ENCODE measurements at places on chromosomes 13 and 19.
A peak's percentile ranks its signal among the peaks of the same experiment; 100 is the strongest.

GRCh38 chr19:17475541-17476115 is 5.3 kb downstream of the SLC27A1 start:
- no peak for DNase-seq

- DNase-seq: no peak
Observed at GRCh38 chr13:44362394-44363040, 11.1 kb upstream of the SERP2 start.

DNA sequence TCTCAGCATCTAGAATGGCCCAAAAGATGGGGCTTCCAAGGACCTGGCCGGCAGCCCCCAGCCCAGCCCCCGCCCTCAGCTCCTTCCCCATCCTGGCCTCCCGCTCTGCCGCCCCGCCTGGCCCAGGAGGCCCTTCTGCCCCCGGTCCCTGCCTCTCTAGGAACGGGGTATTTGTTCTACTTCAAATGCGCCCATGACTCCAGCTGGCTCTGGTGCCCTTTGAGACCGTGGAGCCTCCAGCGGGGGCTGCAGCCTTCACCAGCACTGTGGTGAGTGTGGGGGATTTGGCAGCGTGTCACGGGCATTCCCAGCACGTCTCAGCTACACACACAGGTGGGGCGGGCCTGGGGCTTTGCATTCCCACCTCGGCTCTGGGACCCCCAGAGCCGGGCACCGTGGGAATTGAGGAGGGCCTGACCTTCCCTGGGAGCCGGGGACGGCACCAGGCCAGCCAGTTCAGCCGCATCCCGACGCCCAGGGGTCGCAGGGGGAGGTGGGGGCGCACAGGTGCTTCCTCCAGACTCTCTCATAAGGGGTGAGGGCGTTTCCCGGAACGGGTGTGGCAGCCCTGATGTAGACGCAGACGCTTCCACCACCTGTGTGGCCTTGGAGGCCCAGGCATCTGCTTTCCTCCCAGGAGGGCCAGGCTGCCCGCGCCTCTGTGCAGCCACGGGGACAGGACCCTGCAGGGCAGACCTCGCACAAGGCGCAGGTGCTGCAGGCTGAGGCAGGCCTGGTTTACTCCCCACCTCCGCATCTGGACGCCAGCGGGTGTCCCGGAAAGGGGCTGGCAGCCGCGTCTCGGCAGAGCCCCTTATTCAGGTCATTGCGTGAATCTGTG is 947 bp downstream of the ATP4B start:
- DNase-seq: peak; percentile 6

GRCh38 chr19:58385891-58386575 is 1.0 kb upstream of the RPS5 start:
- no peak for DNase-seq

DNA sequence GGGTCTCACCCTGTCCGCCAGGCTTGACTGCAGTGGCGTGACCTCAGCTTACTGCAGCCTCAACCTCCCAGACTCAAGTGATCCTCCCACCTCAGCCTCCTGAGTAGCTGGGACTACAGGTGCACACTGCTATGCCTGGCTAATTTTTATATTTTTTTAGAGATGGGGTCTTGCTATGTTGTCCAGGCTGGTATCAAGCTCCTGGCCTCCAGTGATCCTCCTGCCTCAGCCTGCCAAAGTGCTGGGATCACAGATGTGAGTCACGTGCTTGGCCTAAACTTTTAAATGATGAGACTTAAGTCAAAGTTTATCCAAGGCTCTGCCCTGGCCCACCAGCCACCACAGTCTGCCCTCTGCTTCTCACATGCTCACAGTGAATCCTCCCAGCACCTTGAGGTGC is 2.2 kb downstream of the C19orf33 start:
- DNase-seq: no peak

- no peak for DNase-seq
Observed at GRCh38 chr13:87078947-87079795, 592.0 kb upstream of the SLITRK5 start.

GRCh38 chr13:63843766-63844699 is 2428.4 kb upstream of the PCDH20 start:
- DNase-seq: no peak

DNA sequence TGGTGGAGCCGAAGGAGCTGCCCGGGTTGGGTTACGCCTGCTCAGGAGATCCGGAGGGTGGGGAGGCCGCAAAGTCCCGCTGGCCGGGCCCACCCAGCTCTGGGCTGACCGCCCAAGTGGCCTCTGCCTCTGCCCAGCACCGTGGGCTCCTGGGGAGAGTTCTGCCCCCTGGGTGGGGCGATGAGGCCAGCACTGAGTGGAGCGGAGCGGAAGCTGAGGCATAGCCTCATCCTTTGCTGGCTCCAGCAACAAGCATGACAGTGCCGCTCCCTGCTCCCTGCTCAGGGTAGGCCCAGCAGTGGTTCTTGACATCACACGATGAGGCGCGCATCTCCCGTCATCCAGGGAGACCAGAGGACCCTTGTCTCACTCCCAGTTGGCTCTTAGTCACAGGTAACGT is 22.5 kb downstream of the CCDC8 start:
- peak; percentile 25 for DNase-seq

GRCh38 chr13:95754069-95754468 is 77.1 kb downstream of the DNAJC3 start:
- no peak for DNase-seq

GRCh38 chr13:80684217-80684991 is 343.5 kb upstream of the SPRY2 start:
- no peak for DNase-seq

GRCh38 chr13:39963612-39964011 is 308.1 kb downstream of the COG6 start:
- DNase-seq: no peak

DNA sequence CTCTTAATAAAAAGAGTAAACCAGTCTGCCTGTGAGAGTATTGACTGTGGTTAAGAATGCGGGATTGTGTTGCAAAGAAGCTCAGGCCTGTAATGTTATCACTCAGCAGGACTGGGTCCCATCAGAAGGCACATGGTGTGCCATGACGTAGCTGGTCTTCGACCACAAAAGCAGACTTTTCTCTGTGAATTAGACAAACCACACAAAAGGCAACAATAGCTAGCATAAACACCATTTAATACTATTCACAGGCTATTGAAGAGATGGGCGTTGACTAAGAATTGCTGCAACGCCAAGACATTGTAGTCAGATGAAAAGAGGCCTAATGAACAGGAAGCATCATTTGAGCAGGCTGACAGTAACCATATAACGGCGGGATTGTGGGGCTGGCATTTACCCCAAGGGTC is 235.6 kb upstream of the SOX21 start:
- no peak for DNase-seq

DNA sequence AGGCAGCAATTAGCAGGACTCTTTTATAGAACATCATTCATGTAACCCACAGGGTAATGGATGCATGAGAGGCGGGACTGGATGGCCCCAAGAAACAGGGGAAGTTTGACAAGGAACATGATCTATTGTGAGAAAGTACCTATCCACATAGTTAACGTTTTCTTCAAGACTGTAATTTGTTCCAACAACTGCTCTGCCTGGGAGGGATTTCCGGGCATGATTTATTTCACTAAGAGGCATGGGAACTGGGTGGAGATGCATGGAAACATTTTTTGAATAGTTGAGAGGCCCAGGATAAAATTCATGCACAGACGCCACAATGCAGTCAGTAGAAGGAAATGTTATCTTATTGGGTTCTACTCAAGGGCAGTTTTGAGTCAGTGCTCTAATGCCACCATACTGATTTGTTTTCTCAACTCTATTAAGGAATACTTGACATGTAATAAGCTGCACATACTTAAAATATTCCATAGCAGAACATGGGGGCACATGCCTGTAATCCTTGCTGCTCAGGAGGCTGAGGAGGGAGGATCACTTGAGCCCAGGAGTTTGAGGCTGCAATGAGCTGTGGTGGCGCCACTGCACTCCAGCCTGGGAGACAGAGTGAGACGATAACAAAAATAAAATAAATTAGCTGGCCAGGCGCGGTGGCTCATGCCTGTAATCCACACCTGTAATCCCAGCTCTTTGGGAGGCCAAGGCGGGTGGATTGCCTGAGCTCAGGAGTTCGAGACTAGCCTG is 9.9 kb upstream of the ATG4D start:
- no peak for DNase-seq

- no peak for DNase-seq
Observed at GRCh38 chr13:24127116-24127631, 33.3 kb upstream of the SPATA13 start.

GRCh38 chr19:44876930-44877535 is 14.0 kb upstream of the TOMM40 start:
- no peak for DNase-seq

DNA sequence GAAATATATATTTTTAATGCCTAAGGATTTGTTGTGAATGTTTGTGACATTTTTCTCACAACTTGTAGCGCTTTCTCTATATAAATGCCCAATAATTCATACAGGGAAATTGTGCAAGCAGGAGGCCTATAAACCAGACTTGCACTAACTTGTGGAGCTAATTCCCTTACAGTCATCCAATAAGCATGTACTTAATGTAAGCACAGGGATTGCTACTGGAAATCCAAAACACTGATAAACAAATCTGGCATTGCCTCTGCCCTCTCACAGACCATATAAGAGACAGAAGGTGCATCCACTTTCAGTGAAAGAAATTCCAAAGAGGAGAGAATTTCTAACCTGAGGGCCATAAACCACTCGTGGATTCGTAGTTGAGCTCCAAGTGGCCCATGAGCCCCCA is 518.8 kb downstream of the MYO16 start:
- no peak for DNase-seq

DNA sequence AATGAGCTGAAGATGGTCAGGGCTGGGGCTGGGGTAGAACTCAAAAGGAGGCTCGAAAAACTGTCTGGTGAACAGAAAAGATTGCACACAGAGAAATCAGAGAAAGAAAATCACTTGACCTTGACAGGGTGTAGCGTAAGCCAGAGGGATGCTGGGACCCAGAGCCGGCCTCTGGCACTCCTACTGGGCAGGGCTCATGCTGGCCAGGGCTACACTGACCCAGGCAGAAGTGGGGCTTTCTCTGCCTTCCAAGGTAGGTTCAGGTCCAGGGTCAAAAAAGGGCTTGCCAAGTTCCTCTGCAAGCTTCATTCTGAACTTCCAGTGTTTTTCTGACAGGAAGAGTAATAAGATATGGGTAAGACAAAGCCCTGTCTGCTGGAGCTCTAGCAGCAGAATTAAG is 56.2 kb downstream of the LATS2 start:
- DNase-seq: peak; percentile 60

DNA sequence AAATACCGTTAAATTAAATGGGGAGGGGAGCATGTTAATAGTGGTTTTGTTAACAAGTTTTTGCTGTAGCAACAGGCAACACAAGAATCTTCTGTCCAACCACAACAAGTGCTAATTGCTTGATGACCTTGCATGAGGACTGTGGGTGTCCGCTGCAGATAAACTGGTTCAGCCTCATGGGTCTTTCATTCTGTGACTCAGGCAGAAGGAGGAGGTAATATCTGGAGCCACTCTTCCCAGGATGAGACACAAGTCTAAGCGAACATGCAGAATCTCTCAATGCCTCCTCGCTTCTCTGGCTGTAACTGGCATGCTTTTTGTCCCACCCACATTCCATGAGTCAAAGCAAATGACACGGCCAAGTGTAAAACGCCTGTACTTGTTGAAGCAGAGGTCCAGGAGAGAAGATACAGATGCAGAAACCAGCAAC is 56.6 kb upstream of the MYO16 start:
- DNase-seq: no peak

DNA sequence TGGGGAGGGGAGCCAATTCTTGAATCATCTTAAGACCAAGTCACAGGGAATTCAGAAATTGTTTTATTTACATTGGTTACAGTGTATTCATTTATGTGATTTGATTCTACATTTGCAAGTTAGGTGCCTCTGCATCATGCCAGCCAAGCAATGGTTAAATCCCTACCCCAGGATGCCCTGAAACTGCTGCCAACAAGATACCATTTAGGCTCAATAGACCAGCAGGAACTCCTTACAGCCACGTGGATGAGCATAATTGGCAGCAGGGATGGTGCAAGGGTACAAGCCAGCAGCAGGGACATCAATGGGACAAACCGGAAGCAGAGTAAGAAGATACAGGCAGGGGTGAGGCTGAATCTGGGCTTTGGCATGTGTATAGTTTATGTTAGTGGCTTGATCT is 72.4 kb upstream of the NBEA start:
- no peak for DNase-seq

- no peak for DNase-seq
Observed at GRCh38 chr13:60463787-60464186, 66.8 kb downstream of the TDRD3 start.

DNA sequence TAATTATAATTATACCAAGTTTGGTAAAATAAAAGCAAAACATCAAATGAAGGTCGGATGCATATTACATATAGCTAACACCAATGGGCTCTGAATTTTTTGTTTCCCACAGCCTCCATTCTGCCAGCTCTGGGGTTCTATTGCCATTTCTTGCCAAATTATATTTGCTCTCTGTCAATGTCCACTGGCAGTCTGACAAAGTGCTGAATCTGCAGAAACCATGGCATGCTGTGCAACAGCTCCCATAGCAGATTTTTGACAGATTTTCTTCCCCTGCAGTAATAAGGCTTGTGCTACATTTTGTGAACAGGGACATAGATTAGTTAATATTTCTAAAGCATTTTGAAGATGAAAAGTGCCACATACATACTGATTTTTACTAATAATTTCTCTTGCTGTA is 1102.1 kb downstream of the DIAPH3 start:
- no peak for DNase-seq

DNA sequence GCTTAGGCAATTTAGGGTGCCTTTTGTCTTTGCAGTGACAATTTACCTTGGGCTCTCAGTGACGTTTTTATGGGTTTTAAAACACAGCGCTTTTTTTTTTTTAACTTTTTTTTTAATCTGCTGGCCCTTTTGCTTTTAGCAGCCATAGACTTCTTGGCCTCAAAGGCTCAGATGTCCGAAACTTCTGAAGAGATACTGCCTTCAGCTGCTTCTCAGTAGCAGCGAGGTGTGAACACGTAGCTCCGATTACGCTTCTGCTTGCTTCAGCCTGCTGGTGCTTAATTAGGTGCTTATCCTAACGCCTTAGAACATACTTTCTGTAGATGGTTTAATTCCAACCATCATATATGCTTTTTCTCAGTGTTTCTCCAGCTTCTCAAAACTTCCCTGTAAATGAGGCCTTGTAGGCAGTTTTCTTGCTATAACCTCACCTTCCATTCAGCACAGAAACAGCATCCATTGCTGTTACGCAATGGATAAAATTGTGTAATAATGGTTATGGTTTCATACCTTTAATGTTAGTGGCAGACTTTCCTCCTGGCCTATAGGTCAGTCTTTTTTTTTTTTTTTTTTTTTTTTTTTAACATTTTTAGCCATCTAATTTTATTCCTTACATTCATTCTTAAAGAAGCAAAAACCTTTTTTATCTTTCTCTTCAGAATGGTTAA is 723.9 kb downstream of the GPC5 start:
- DNase-seq: no peak
